ENCODE measurements at places on chromosomes 3 and 15.
A peak's percentile ranks its signal among the peaks of the same experiment; 100 is the strongest.

DNA sequence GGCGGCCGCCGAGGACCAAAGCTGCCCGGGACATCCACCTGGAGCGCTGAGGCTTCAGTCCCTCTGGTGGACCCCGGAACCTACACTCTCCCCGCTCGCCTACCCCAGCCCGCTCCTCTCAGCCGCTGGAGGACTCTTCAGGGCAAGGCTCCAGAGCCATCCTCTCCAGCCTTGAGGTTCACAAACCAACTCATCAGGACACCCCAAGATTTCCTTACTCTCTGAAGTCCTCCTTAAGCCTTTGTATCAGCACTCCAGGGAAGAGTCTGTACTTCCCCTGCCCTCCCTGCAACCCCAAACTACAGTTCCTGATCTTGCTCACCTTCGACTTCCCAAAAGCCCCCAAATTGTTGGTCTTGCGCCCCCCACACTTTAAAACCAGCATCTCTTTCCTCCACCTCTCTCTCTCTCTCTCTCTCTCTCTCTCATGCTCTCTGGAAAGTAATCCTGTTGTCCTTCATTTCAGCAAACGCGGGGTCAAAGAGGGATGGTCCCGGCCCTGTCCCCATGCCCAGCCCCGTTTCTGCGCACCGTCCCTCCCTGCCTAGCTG is 438 bp downstream of the THBS1 start:
- DNase-seq, result peak; percentile 8

DNA sequence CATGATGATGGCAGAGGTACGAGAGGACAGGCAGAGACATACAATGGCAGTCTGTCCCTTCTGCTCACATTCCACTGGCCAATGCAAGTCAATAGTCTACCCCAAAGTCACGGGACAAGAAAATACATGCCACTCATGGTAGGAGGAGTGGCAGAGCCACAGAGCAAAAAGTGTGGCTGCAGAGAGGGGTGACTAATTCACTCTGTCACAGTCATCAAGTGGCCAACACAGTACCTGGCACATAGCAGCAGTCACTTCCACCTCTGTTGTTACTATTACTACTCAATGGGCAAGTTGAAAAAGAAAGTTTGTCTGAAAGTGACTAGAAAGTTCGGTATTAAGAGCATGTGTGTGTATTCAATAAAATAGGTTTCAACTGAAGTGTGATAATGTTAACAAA is 91.4 kb downstream of the SMAD3 start:
- no peak for DNase-seq

GRCh38 chr3:133037436-133037835 is 755 bp upstream of the TMEM108 start:
- no peak for DNase-seq

GRCh38 chr3:176692199-176692965 is 504.9 kb downstream of the TBL1XR1 start:
- DNase-seq, result no peak

DNA sequence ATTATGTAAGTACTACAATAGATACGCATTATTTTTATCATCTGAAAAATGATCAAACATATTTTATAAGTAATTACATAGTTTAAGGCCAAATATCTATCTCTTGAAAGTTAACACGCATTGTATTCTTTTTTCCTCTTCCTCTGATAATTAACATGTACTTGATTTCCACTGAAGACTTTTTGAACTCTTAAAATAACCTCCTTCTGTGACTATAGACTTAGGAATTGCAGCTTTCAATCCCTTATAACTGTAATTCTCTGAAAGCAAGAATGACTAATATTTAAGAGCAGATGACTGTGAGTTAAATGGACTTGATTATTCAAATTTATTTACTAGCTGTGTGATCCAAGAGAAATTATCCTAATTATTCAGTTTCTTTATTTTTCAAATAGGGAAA is 730.6 kb upstream of the NECTIN3 start:
- no peak for DNase-seq

DNA sequence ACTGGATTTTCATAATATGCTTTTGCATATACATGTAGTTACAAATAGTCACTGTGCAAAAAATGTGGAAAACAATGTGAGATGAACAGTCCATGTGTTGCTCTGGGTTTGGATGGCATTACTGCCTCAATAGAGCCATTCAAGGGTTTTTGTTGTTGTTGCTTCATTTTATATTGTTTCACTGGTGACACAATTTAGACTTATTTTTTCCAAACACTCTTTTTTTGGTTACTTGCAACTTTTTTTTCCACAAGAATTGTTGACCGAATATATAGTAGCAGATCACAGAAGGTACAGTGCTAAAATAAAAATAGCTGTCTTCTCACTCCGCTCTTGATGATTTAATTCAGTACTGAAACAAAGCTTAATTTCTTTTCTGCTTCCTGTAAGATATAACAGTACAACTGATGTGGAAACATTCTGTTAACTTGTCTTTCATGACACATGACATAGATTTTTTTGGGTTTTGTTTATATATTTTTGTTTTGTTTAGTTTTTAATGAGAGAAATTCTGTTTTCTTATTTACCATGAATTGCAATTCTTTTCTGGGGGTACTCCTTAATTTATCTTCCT is 618.6 kb downstream of the NAALADL2 start:
- DNase-seq, result no peak

- DNase-seq, result no peak
Observed at GRCh38 chr3:150407808-150408220, 284 bp upstream of the TSC22D2 start.

GRCh38 chr3:187717572-187717971 is 15.2 kb upstream of the RTP2 start:
- DNase-seq, result no peak

- DNase-seq, result no peak
Observed at GRCh38 chr3:155296413-155296812, 2.9 kb upstream of the STRIT1 start.

GRCh38 chr3:52280050-52280461 is 1.6 kb upstream of the WDR82 start:
- no peak for DNase-seq

GRCh38 chr3:126373682-126374601 is 16.7 kb upstream of the KLF15 start:
- no peak for DNase-seq

- no peak for DNase-seq
Observed at GRCh38 chr3:85979034-85979433, 1011.9 kb downstream of the VGLL3 start.

GRCh38 chr3:98821063-98821462 is 57.9 kb downstream of the ST3GAL6 start:
- no peak for DNase-seq

DNA sequence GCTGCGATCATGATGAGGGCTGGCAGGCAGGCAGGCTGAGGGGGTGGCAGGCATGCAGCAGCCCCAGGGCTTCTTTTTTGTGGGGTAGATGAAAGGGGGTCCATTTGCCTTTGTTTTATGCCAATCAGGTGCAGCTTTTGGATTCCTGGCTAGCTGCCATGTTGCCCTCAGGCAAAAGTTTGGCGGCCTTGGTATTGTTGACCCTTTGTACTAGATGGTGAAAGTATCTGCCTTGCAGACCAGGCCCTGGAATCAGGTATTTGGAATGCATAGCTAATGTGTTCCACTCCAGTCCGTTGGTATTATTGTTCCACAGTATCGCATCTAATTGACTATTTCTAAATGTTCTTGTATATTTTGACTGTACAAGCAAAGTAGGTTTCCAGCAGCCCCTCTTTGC is 35.0 kb downstream of the EEFSEC start:
- DNase-seq, result no peak

DNA sequence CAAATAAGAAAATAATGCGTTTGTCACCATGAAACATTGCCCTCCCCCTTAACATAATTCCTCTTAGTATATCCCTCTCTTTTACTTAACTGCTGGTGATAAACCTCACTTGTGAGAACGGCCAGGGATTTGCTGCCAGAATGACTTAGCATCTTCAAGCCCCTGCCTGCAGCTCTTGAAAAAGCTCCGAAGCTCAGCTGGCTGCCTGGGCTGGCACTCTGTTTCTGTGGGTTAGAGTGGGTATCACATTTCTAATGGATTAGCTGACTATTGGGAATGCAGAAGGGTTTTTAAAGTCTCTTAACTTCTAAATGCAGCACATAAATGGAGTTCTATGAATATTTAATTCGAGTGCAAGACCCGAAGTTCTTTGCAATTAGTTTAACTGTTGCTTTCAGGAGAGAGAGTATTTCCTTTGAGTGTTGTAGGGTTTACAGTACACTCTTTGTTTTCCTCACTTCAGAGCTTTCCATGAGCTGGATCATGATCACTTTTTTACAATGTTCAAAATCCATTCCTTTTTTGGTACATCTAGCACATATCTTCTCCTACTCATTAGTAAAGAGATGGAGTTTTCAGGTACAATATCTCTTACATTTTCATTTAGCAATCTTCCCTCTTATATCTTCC is 124.7 kb upstream of the RBMS3 start:
- no peak for DNase-seq

DNA sequence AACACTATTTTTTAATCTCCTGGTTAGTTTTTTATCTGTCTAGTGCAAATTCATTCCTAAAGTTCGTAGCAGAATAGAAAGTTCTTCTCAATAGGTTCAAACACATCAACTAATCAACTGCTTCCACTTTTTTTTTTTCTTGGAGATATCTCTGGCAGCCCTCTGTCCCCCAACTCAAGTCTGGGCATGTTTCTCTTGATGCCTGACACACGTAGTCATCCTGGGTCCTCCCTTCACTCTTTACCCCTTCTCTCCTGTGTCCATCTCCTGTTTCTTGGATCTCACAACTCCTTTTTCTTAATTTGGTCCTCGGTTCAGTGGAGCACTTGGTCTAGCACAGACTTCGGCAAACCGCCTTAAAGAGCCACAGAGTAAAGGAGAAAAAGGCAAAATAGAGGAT is 14.4 kb downstream of the TNFAIP8L3 start:
- no peak for DNase-seq

GRCh38 chr3:161557445-161558150 is 61.0 kb downstream of the OTOL1 start:
- no peak for DNase-seq

DNA sequence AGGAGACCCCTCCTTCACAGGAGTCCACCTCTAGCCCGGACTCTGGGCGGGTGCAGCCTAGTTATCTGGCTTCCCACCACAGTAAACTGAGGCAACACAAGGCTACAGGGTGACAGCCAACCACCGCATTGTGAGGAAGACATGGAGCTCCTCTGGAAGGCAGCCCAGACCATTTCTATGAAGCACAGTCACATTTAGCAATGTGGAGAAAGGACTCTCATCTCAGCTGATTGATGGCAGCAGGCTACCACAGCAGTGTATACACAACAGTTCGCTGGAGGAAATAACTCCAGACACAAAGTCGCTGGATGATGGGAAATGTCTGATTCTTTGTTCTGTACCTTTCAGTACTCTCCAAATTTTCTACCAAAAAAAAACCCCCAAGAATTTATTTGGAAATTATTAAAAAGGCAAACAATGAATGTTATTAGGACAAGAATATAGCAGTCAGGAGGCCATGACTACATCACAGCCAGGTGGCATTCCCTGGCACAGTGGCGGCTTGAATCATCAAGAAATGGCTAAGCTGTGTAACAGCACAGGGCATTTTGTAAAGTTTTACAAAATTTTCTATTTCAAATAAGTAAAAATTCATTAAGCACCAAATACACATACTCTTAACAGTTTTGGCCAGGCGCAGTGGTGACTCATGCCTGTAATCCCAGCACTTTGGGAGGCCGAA is 40.1 kb downstream of the FAN1 start:
- DNase-seq, result no peak

- no peak for DNase-seq
Observed at GRCh38 chr3:197495499-197495898, 60.3 kb downstream of the BDH1 start.

DNA sequence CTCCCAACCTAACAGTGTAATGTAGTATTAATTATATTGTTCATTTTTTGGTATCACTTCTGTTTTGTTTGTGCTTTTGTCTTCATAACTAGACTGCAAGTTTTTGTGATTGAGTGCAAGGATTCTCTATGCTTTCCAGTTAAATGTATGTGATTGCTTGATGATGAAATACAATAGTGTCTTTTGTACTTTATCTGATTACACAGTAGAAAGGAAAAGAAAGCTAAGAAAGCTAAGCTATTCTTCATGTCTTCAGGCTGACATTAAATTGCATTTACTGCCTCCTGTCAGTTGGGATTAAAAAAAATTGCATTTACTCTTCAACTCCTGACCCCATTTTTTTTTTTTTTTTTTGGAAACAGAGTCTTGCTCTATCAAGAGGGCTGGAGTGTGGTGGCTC is 28.5 kb downstream of the RTF1 start:
- DNase-seq, result no peak

DNA sequence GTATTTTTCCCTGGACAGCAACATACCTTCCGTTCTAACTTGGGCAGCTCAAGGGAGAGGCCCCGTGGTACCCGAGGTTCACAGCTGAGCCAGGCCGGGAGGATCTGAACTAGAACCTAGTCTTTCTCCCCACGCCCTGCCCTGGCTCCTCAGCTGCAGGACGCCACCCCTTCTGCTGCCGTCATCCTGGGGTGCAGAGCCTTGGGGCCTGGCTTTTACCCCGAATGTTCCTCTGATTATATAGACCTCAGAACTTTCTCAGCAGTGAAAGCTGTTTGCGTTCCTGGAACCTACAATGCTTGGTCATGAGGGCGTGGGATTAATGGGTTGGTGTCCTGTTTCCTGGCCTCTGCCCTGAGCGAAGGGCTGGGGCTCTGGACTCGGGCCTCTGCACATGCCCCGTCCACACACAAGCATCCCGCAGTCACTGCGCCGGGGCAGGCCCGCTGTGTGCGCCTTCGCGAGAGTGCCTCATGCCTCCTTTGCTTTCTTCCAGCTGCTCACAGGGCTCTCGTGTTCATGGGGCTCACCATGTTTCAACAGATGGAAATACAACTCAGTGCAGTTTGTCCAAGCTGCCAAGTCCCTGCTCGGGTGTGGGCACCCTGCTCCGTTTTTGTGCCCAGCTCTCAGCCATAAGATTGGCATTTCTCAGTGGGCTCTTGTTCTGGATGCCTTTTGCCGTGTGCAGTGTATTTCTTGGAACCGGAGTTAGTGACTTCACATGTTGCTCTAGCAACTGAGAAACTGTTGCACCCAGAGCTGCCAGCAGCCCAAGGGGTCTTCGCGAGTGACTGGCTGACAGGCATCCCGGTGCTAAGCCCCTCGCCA is 20.4 kb downstream of the SYNM start:
- no peak for DNase-seq

DNA sequence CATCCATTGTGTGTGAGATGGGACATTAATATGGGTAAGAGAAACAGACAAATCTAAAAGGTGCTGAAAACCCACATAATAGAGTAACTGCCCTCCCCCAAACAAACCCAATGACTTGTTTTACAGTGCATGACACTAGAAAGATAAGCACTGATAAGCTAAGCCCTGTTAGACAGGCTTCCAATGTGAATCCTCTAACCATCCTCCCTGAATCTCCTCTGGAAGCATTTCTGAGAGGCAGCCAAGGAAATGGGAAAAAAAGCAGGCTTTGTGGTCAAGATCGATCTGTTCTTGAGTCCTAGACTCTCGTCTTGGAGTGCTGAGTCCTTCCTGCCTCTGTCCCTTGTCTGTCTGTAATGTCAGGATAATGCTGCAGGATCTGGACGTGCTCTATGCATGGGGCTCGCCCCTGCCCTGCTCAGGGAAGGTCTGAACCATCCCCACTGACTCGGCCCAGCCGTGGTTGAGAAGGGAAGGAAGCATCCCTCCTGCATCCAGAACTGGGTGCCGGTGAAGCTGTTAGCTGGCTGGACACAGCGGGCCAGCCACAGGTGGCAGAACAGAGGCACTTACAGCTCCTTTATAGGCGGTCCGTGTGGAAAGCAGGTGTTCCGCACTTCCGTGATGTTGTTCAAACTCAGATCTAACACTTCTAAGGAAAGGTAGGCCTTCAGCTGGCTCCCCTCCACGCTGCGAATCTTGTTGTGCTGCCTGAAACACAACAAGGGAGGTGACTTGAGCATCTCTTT is 84.1 kb downstream of the LRIG1 start:
- no peak for DNase-seq

- no peak for DNase-seq
Observed at GRCh38 chr15:85772668-85773067, 22.1 kb downstream of the KLHL25 start.

Measured in activated naive CD4-positive, alpha-beta T cell treated with anti-CD3 and anti-CD28 coated beads for 36 hours (primary cell).